NCI-H2227 treated with DMSO at 0.1 percent for 48 hours (cell line): ENCODE measurements at places on chromosomes 4 and X.

- no peak for DNase-seq
These were observed 139.3 kb downstream of the AFF1 start for GRCh38 chr4:87074121-87074488.

GRCh38 chrX:153763989-153764755, at the start of gene PLXNB3:
PLXNB3 (plus strand) TSS chrX:153764249; CDS start chrX:153765536, 1,287 bp downstream.
- peak; percentile 42 for DNase-seq

DNA sequence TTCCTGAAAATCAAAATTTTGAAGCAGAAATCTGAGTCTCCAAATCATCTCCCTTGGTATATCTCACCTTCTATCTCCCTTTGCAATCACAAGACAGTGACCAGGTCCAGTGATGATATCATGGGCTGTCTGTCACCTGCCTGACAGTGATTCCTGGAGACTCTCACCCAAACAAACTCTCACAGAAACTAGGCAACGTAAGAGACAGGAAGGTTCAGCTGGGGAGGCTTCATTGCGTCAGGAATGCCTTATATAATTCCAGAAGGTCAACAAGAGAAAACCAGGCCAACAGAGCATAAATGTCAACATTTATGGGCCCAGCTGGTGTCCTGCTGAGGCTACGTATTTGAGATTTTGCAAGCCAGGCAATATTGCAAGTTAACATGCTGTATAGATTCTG, 412.7 kb downstream of the KCNIP4 start:
- DNase-seq: no peak

DNA sequence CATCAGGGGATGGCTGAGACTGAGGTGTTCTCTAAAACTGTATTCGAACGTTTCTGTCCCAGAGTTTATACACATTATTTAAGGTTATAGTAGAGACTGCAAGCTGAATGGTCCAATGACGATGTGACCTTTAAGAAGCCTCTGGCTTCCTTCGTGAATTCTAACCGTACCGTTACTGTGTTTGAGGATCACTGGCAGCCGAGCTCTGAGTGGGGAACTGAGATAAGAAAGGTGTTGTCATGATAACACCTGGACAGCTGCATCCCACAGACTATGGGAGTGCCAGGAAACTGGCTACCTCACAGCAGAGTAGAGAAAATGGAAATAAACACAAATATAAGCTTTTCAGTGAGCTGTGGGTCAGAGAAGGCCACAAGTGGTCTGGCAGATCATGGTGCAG, 59.0 kb downstream of the HMGB2 start:
- no peak for DNase-seq

DNA sequence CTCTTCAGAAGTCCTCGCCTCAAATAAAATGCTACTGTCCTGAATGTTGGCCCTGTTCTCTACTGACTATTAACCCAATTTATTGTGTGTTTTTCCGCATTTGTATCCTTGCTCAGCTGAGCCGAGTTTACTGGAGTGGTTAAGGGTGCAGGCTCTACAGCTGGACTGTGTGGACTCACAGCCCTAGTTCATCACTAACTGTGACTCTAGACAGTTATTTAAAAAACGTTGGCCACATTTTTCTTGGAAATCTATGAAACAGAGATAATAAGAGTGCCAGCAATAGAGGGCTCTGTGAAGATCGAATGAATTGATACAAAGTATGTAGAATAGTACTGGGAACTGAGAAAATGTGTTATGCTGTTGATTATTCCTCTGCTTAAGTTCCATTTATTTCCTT, 2.9 kb upstream of the GUF1 start:
- DNase-seq: no peak
